Frontal cortex (tissue), 4 donors: ENCODE measurements at places on chromosomes 2 and 18.

- no peak for DNase-seq
These were observed 10.7 kb downstream of the KCNF1 start for GRCh38 chr2:10922307-10923007.

GRCh38 chr2:221775096-221775495 is 203.0 kb upstream of the EPHA4 start:
- no peak for DNase-seq

DNA sequence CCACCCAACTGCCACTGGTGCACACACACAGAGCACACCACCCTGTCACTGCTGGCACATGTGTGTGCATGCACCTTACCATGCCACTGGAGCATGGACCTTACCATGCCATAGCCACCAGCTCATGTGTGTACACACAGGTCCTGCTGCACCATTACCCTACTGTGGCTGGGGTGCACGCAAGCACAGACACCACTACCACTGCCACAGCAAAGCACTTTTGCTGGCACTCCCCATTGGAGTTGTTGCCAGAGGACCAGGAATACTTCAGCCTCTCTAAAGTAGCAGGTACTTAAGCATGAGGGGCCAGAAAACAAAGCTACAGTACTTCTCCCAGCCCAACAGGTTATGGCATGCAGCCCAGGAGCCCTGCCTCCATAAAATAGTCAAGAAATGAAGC is 404.8 kb downstream of the MBD2 start:
- no peak for DNase-seq

GRCh38 chr2:177187631-177188312 is 24.8 kb upstream of the HNRNPA3 start:
- DNase-seq, result no peak

DNA sequence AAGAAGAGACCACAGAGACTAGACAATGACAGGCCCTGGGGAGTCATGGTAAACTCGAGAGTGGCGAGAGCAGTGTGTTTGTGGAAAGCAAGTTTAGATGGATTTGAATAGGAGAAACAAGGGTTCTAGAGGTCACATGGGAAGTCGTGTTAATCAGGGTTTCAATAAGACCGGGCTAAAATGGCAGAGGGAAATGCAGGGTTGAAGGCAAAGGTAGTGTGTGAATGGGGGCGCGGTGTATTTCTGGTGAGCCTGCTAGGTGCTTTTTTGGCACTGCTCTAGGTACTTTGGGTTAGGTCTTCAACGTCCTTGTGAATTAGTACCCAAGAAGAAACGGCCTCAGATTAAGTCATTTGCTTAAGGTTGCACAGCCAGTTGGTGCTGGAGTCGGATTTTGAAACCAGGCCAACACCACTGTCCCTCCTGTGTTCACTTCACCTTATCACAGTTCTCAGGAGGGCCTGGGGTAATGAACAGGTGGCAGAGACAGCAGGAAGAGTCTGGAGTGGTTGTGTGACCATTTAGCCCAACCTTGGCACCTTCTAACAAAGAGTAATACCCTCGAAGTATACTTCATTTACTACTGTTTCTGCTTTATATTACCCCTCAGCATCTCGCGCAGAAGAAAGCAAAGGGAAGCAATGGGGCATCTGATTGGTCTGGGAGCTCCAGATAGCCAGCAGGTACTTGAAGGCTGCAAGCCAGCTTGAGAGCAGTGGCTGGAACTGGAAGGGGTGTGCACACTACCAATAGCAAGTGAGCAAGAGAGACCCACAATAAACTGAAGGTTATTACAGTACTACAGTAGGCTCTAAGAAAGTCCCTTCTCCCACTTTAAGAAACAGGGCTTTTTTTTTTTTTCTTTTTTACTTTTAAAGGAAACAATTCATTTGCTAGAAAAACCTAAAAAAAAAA is 33.4 kb upstream of the GAREM2 start:
- DNase-seq, result no peak

DNA sequence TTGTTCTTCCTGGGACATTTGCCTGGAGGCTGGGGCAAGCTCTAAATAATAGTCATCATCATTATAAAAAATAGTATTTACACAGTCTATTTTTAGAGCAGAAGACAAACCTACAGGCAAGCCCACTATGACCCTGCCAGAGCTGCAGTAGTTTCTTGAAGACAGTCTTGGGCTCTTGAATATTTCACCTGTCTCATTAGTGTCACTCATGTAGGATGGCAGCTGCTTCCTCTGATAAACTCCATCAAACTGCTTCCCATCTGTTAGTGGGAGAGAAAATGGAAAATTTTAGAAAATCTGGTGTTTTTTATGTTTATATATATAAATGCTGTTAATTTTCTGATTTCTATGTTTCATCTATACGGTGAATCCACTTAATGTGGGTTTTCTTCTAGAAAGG is 8.5 kb upstream of the CYRIA start:
- no peak for DNase-seq

GRCh38 chr2:202193305-202193704 is 45.1 kb downstream of the SUMO1 start:
- no peak for DNase-seq

- DNase-seq, result no peak
These were observed 45.6 kb downstream of the GPC1 start for GRCh38 chr2:240480834-240481623.

DNA sequence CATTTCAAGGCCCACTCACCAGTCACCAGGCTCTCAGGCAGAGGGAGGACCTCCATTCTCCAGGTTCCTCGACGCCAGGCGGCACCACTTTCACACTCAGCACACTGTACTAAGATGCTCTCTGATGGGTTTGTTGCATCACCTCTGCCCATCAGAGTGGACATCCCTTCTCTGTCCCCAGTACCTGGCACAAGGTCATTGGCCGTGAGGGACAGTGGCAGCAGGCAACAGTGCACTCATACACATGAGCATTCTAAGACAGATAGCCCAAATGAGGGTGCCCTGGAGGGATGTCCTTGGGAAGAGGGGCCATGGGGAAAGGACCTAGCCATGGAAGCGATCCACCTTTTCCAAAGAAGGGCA is 3.0 kb upstream of the ADRA2B start:
- no peak for DNase-seq

DNA sequence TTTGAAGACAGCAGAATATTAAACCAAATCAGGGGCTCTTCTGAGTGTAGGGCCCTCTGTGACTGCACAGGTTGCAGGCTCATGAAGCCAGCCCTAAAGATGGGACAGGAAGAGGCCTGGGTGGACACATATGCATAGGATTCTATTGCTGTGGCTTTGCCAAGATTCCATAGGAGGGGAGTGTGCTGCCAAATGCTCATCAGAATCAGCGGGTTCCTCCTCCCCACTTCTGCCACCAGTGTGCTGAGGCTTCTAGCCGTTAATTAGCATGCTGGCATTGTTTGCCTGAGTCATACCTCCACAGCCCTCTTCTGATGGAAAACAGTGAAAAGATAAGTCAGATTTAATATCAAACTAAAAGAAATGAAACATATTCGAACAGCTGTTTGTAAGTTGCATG is 103.9 kb upstream of the TMEFF2 start:
- DNase-seq, result no peak
